Cerebellar nuclear complex (tissue), 1 donor: ENCODE measurements at places on chromosomes 7 and 10.
A peak's percentile ranks its signal among the peaks of the same experiment; 100 is the strongest.

GRCh38 chr7:98862716-98863420 is 6.9 kb downstream of the TMEM130 start:
- no peak for DNase-seq

DNA sequence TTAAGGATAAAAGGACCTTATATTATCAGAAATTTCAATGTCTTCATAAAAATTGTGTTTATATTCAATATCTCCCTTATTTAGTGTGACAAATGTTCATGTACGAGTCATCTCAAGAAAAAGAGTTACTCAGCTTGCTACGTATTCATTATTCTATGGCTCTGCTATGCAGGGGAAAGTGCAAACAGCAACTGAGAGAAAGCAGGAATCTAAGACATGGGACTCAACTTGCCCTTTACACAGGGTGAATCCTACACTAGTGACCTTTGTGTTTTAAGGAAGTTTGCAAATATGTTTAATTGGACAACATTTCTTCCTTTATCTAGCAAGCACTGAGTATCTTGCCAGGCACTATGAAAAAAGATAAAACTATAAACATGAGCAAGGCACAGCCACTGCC is 104.7 kb downstream of the NPSR1 start:
- DNase-seq: no peak

DNA sequence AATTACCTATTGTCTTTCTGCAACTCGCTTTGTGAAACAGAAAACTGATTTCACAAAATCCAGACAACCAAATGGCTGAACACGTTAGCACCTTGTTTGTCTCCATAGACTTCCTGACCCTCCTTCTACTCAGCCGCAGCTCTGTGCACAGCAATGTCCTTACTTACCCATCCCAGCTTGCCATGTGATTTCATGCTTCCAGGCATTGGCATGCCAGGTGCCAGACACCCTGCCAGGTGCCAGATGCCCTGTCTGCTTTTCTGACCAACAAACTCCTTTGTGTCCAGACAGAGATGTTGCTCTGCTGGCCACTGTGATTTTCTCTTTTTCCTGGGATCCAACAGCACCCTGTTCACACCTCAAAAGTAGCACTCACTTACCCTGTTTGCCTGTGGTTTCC is 16.1 kb upstream of the FAM170B start:
- no peak for DNase-seq

DNA sequence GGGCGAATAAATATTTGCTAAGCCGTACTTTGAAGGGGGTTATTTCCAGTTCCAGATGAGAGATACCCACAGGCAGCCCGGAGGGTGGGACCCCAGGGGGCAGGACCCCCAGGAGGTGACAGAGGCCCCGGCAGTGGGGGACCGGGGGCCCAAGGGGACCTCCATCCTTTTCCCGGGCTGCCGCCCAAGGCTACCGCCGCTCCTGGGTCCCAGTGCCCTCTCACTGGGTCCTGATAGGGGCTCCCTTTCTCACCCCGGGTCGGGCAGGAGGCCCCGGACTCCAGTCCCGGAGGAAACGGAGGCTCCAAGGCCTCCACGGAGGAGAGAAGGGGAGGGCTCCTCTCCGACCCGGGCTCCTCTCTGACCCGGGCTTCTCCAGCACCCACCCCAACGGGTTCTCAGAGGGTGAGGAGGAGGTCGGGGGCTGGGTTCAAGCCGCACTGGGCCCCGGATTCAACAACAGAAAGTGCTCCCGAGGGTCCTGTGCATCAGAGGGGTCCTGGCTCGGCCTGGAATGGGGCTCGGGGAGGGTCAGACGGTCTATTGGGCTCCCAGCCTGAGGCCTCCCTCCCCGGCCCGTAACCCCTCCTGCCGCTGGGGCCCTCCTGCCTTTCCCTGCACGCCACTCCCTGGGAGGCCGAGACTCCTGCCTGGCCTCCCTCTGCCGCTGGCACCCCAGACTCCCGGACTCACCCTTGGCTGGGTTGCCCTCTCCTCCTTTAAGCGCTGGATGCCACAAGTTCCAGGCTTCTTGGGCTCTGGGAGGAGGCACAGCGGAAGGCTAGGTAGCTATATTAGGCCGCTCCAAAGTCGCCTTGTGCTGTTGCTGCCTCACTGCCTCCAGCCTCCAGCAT is 62.5 kb downstream of the ZNF37A start:
- DNase-seq: no peak

GRCh38 chr10:34343764-34344163 is 471.3 kb downstream of the PARD3 start:
- no peak for DNase-seq

DNA sequence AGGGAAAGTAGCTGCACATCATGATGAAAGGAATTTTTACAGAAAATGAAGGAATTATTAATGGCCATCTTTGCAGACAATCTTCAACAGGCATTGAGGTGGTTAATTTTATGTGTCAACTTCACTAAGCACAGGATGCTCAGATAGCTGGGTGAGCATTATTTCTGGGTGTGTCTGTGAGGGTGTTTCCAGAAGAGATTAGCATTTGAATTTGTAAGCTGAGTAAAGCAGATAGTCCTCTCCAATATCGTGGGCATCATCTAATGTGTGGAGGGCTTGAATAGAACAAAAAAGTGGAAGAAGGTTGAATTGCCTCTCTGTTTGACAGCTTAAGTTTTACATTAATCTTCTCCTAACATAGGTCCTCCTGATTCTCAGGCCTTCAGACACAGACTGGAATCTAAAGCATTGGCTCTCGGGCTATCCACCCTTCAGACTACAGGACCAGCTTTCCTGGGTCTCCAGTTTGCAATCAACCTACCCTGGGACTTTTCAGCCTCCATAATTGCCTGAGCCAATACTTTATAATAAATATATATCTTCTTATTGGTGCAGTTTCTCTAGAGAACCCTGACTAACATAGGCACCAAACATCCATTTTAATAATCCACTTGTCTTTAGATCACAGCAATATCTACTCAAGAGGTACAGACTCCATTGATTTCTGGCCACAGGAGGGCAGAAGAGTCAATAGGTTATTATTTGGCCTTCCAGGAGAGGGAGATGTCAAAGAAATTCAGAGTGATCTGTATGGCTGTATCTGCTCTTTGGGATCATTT is 10.5 kb upstream of the CRPPA start:
- no peak for DNase-seq

DNA sequence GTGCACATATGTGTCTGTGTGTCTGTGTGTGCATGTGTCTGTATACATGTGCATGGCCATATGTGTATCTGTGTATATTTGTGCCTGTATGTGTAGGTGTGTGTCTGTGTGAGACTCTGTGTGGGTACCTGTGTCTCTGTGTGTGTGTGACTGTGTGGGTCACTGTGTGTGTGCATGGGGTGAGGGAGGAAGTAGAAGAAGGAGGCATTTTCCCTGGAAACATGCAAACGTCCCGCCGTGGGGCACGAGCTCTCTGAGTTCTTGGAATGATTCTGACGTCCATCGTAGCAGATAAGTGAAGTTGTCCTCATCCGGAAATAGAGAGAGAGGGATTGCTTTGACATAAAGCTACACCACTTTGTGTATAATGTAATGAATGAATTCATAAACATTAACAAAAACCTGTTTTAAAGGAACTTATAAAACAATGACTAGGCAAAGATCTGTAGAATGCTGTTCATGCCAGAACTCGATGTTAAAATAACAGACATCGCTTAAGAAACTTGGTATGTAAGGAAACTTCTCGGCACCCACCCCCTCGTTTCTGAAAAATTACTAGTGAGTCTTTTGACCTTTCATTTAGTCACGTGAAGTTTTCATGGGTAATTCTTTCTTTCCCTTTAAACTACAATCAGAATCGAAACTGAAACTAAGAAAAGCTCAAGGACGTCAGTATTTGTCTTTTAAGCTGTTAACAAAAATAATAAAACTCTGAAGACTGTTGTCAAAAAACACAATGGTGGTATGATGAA is 43.6 kb upstream of the KLF6 start:
- DNase-seq: no peak

- DNase-seq: no peak
Observed at GRCh38 chr10:22657566-22658225, 56.7 kb downstream of the PIP4K2A start.

DNA sequence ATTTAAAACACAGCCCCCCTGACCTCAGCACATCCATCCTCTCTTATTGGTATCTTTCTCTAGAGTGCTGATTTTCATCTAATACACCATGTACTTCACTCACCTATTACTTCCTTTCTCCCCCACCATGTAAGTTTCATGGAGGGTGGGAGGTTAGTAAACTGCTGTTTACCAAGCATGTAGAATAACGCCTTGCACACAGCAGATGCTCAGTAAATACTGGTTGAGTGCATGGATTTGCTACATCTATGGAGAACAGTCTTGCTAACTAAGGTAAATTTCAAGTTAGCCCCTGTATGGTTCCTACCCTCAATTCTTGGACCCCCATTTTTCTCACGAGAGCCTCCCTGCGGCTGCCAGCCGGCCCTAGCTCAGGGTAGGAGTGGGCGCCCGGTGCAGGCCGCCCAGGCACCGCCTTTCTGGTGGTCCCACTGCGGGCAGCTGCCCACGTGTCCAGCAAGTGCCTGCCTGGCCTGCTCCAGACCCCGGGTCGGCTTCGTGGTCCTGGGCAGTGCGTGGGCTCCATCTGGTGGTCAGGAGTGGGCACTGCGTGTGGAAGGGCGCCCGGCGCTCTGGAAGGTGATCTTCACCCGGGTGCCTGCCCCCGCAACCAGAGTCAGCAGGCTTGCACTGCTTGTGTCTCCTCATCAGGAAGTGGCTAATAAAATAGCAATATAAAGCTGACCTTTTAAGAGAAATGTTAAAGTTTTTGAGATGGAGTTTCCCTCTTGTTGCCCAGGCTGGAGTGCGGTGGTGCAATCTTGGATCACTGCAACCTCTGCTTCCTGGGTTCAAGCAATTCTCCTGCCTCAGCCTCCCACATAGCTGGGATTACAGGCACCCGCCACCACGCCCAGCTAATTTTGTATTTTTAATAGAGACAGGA is 63.4 kb upstream of the DNAJB6 start:
- DNase-seq: peak; percentile 1

- DNase-seq: no peak
Observed at GRCh38 chr7:128841921-128842673, 11.9 kb downstream of the FLNC start.
